Cortex of kidney (tissue), 1 donor: ENCODE measurements at places on chromosomes 11 and 22.

DNA sequence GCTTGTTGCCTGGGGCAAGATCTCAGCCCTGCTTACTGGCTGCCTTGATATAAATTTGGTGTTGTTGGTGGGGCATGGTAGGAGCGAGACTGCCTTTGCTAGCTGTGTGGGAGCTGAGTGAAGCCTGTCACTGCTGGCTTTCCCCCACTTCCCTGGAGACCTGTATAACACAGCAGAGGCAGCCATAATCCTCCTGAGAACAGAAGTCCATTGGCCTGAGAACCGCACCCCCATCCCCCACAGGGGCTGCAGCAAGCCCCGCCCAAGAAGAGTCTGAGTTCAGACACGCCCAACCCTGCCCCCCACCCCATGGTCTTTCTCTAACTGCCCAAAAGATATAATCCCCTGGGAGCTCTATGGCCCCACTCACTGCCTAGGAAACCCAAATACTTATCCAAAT lies 39.2 kb upstream of the ARHGAP42 start:
- no peak for DNase-seq

- no peak for DNase-seq
Observed at GRCh38 chr11:117984476-117984875, 1.7 kb upstream of the IL10RA start.

GRCh38 chr11:24872186-24872585 lies 375.3 kb downstream of the LUZP2 start:
- no peak for DNase-seq

DNA sequence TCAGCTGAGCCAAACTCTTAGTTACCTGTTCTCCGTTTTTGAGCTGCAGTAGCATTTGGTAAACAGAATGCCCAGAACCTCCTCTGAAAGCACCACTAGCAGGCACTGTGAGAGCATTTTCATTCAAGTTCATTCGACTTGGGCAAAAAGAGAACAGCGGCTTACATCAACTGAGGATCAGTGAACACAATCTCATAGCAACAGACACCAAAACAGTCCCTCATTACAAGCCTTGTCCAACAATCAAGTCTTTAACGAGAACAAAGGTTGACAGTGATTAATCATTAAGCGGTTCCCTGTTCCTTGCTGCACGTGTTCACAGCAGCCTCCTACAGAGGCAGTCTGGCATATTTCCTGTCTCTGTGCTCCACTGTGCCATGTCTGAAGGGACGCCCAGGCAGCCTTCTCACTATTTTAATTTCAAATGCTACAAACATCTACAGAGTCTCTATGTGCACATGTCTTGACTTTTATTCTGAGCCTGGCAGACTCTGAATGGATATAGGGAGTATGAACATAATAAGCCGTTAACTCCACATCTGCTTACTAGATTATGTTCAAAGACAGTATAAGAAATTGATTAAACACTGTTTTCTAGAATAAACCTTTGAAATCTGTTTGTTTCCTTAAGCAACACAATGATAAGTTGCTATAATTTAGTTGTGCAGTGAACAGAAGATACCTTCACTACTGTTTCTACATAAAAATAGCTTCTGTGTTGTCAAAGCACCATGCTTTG lies 88.3 kb upstream of the MTMR2 start:
- DNase-seq: no peak

GRCh38 chr11:86021377-86021776 lies 47.5 kb downstream of the PICALM start:
- DNase-seq: no peak

DNA sequence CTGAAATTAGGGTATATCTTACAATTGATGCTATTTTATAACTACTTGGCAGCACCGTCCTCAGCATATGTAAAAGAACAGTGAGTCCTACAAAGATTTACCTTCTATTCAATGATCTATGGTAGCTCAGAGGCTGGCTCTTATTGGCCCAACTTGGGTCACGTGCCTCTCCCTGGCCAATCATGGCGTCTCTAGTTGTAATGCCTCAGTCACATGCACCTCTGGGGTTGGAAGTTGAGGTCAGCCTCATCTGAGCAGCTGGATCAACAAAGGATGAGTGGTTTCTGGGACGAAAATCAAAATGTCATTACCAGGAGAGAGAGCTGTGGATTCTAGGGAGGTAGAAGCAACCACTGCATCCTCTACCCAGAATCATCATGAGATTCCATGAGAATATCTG lies 22.9 kb upstream of the ASPHD2 start:
- no peak for DNase-seq

DNA sequence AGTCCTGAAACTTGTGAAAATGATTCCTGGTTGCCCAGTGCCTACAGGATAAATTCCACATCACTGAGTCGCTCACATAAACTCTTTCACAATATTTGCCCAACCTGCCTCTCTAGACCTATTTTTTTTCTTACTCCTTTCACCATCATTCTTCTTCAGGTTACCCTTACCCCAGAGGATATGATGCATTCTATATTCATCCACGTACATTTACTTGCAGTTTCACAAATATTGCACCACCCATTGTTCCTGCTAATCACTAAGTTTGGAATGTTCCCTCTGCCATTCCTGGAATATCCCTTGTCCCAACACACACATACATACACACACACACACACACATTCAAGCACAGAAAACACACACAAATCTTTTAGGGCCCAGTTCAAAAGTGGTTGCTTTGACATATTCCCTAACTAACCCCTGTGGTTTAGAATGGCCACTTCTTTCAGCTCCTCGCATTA lies 379.5 kb downstream of the ETS1 start:
- DNase-seq: no peak

GRCh38 chr22:49838771-49839717 lies 11.4 kb upstream of the BRD1 start:
- no peak for DNase-seq

- DNase-seq: no peak
Observed at GRCh38 chr11:103183981-103184611, 74.9 kb downstream of the DYNC2H1 start.

GRCh38 chr11:66007201-66007634 lies 4.6 kb upstream of the CST6 start:
- DNase-seq: no peak

- DNase-seq: no peak
Observed at GRCh38 chr11:13343067-13343466, 65.5 kb downstream of the BMAL1 start.

- no peak for DNase-seq
Observed at GRCh38 chr11:116689413-116690127, 83.2 kb downstream of the BUD13 start.

DNA sequence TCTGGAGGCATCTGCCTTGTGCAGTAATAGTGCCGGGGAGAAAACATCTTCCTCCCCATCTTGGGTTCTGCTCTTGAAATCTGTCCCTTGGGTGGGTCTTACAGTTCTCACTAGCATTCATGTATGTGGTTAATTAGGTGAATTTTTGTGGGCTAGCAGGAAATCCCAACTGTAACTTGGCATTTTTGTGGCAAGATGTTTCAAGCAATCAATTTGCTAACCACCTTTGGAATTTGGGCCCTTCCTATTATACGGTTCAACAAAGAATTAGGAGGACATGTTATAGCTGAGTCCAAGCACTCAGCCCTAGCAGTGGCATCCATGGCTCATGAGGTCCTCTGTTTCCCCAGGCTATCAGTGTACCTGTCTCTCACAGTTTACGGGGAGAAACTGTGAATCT lies 89.1 kb upstream of the MTNR1B start:
- no peak for DNase-seq

GRCh38 chr11:3206156-3206921 lies 12.3 kb downstream of the MRGPRG start:
- DNase-seq: no peak

DNA sequence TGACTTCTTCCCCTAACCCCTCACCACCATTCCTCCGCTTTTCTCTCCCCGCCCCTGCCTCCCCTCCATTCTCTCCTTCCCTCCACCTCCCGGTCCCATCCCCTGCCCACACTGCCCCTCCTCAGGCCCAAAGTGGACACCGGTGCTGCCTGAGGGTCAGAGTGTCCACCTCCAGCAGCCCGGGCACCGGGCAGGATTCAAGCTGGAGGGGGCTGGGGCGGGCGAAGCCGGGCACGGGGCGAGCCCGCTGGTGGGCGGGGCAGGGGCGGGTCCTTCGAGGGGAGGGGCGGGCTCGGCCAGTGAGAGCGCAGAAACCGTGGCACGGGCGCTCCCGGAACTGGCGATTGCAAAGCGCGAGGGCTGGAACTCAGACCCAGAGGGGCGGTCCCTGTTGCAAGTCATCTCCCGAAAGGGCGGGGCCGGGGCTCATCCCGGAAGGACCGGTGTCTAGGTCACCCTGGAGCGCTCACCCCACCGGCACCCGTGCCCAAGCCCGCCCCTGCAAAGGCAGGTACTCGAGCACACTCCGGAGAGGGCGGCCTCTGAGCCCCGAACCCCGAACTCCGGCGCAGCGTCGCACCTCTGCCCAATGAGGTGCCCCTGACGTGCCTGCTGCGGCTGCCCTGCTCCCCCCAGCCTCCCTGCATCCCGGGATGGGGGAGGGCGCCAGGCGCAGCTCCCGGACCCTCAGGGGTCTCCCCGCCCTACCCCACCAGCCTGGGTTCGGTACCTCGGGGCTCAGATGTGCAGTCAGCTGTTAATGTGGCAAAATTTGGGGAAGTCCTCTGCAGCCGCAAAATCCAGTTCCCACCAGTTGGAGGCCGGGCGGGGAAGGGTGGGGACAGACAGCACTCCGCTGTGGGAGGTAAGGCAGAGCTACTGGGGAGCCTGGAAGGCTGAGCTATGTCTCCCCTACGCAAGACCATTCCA lies 16.5 kb upstream of the CDKN1C start:
- peak; percentile 50 for DNase-seq

DNA sequence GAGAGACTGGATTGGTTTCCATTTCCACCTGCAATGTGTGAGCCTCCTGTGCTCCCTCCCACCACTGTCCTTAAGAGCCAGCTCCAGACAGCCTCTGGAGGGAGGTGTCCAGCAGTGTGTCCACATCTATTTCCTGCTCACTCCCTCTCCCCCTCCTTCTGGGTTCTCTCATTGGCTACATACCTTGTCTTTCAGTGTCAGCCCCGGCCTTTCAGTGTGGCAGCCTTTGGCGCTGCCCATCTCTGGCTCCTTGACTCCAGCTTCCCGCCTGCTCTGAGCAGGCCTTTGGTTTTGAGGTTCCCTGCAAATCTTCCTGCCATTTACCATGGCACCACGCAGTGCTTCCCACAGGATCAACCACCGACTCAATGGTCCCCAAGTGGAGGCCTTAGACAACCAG lies 19.0 kb upstream of the PTPRJ start:
- no peak for DNase-seq

GRCh38 chr22:49541693-49542230 lies 285.9 kb downstream of the BRD1 start:
- no peak for DNase-seq

DNA sequence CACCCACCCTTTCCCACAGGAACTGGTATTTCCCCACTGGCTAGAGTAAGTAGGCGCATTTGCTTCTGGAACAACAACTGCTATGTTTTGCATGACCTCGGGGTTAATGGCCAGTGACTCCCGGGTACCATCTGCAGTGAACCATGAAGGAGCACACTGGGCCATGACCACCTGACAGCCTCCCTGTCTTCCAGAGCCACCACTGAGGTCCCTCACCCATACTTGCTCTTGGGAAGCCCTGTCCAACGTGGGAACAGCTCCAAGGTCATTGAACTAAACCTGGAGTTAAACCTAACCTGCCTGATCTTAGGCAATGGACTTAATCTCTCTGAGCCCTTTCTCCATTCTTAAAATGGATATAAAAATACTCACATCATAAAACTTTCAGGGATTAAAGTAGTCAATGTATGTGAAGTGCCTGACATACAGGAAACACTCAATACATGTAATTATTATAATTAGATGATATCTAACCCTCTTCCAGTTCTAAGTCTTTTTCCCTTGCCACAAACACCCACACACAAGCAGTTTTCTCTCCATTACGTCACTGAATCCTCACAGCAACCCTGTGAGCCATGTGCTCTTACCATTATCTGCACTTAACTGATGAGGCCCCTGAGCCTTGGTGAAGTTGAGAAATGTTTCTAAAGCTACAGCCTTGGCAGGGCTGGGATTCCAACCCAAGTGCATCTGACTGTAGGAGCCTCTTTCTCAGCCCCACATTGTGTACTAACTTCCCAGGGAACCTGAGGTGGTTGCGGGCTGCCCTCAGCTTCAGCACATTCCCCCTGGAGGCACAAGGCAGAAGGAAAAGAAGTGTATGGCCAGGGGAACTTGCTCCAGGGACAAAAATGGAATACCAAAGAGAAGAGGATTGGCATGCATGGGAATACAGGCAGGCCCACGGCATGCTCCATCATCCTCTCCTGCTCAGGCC lies 74.5 kb upstream of the NCAM1 start:
- no peak for DNase-seq

DNA sequence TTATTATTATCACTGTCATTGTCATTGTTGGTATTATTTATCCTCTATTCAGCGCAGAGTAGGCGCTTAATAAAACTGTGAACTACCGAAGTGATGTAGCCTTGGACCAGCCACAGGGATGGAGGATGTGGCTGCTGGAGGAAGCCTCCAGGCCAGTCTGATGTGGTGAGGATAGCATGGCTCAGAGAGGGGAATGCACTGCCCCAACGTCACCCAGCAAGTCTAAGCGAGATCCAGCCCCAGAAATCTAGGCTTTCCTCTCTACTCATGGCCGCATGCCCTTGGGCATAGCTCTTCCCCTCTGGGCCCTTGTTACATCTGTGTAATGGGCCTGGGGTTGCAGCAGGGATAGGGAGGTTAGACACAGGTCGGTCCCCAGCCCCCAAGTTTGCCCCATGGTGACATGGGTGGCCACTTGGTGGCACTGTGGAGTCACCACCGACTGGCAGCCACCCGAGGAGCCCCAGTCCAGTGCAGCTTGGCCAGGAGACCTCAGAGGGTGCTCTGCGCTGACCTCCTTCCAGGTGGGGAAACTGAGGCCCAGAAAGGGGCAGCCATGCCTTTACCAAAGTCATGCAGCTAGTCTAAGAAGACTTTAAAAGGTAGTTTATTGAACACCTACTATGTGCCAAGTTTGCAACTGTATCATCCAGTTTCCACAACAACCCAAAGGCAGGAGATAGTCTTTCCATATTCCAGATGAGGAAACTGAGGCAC lies 395.7 kb downstream of the MN1 start:
- no peak for DNase-seq

- DNase-seq: no peak
Observed at GRCh38 chr11:78036313-78036712, 13.2 kb upstream of the KCTD14 start.

GRCh38 chr22:37258005-37258752 lies 14.1 kb upstream of the RAC2 start:
- no peak for DNase-seq

- DNase-seq: no peak
Observed at GRCh38 chr11:95567685-95568084, 221.9 kb downstream of the FAM76B start.

GRCh38 chr11:86288776-86289507 lies 13.1 kb upstream of the HIKESHI start:
- no peak for DNase-seq

GRCh38 chr11:69356703-69357457 lies 62.9 kb downstream of the MYEOV start:
- DNase-seq: no peak

GRCh38 chr11:123880912-123881311 lies 4.6 kb downstream of the TMEM225 start:
- DNase-seq: no peak

DNA sequence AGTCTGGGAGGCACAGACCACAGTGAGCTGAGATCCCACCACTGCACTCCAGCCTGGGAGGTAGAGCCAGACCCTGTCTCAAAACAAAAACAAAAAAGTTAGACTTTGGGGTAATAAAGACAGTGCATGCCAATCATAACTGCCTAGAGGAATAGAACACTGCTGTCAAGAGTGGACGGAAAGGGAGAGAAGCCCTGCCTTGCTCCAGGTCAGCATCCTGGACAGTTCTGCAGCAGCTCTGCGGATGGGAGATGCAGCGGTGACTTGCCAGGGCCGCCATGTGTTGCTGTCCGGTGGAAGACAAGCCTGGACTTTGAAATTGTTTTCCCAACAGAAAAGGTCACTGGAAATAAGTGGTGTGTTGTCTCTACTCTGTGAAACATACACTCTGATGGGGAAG lies 618.2 kb downstream of the TBC1D22A start:
- no peak for DNase-seq
